ENCODE measurements at places on chromosomes 2 and 18.

DNA sequence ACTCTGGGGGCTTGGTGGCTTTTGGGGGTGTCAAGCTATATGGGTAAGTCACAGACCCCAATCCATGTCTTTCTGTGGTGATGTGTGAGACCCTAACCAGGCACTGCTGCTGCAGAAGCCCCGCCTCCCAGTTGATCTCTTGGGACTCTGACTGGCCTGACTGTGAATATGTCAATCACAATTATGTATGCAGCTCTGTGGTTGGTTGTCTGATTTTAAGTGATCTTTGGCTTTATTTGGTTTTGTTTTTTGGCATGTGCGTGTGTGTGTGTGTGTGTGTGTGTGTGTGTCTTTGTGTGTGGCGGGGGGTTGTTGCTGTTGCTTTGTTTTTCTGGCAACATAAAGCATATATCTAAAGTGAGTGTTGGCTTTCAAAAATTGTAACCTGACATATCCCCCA is 78.5 kb upstream of the GLS start:
- DNase-seq, result no peak

DNA sequence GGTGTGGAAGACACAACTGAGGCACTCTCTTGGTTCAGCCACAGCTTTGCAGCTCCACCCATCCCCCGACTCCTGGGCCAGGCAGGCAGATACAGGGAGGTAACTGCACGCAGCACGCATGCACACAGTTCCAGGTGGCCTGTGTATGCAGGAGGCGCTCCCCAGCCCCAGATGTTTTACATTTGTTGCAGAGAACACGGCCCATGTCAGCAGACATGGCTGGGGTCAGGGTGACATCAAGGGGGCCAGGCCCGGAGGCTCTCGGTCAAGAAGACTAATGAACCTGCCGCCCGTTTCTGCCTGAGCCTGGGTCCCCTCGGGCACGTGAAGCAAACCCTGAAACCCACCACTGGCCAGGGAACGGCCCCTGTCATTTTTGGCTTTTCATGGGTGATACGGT is 57.3 kb downstream of the TWIST2 start:
- no peak for DNase-seq

GRCh38 chr2:100350661-100351185 is 28.4 kb upstream of the LONRF2 start:
- DNase-seq, result no peak

GRCh38 chr18:52815651-52816050 is 475.7 kb downstream of the DCC start:
- DNase-seq, result no peak

- peak; percentile 54 for DNase-seq
These were observed 21.4 kb downstream of the MGAT5 start for GRCh38 chr2:134275058-134275862.

DNA sequence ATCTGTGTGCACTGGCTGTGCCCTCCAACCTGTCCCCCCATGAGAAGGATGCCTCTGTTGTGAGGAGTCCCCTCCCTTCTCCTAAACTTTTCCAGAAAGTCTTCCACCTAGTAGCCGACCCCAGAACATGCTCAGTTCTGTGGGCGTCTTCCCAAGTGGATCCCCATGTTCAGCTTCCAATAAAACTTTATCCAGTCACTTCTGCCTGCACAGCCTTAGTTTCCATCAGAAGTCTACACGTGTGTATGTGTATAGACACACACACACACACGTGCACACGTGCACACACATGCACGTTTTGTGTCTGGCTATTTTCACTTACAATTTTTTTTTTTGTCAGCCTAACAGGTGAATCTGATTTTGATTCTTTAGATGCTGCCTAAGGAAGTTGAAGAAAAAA is 115.1 kb downstream of the RTP5 start:
- no peak for DNase-seq

- no peak for DNase-seq
These were observed 105.7 kb downstream of the USP40 start for GRCh38 chr2:233460726-233461441.

- no peak for DNase-seq
These were observed 31.5 kb upstream of the NCKAP5 start for GRCh38 chr2:133599811-133600210.

GRCh38 chr2:239399433-239399920 is 1.3 kb downstream of the HDAC4 start:
- DNase-seq, result no peak

DNA sequence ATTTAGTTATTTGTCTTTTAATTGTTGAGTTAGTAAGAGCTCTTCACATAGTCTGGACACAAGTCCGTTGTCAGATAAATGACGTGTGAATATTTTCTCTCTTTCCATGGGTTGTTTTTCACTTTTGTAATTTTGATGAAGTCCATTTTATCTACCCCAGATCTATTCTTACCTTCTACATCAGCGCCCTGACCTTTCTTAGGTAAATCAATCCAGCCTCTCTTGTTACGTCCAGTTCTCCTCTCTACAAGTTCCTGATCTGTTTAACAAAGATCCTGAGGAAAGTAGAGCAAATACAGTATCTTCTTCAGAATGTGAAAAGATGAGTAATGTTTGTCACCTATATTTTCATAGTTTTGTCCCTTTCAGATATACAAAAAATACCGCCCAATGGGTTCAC is 66.9 kb downstream of the MOGAT1 start:
- no peak for DNase-seq

- no peak for DNase-seq
These were observed 349.9 kb upstream of the MEIS1 start for GRCh38 chr2:66084948-66085590.

- DNase-seq, result no peak
These were observed 429.7 kb upstream of the SPHKAP start for GRCh38 chr2:228611171-228611570.

GRCh38 chr2:19767899-19768298 is 133.9 kb downstream of the TTC32 start:
- DNase-seq, result no peak

GRCh38 chr18:66895631-66896030 is 291.7 kb upstream of the CDH19 start:
- DNase-seq, result no peak

DNA sequence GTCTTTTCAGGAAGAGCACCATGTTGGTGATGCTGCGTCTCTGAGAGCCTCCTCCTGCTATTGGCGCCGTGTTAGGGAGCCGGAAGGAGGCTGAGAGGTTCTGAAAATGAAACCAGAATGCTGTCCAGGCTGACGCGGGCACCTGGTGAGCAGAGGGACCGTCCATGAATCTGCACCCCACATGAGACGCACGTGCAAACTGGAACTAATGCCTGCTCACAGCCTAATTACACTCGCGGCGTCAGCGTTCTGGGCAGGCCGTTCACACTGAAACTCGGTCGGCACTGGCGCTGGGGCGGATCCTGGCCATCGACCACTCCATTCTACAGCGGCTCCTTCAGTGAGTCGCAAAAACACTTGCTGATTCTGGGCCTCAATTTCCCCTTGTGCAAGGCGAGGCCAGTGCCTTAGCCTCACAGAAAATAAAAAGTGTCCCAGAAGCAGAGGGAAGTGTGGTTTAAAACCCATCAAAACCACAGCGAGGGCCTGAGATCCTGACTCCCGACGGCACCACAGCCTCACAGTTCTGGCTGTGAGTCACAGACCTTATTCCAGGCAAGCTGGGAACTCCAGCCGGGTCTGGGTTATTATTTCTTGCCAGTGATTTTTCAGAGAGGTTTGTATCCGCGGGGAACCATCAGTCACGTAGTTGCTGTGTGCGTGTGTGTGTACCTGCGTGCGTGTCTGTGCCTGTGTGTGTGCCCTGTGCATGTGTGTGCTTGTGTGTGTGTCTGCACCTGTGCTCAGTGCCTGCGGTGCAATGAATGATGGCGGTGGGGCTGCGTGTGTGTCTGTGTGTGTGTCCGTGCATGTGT is 49.1 kb upstream of the CTDP1 start:
- no peak for DNase-seq

GRCh38 chr18:74791501-74792194 is 194.0 kb downstream of the ZNF407 start:
- no peak for DNase-seq

- no peak for DNase-seq
These were observed 9.6 kb upstream of the HOXD1 start for GRCh38 chr2:176178757-176179295.

DNA sequence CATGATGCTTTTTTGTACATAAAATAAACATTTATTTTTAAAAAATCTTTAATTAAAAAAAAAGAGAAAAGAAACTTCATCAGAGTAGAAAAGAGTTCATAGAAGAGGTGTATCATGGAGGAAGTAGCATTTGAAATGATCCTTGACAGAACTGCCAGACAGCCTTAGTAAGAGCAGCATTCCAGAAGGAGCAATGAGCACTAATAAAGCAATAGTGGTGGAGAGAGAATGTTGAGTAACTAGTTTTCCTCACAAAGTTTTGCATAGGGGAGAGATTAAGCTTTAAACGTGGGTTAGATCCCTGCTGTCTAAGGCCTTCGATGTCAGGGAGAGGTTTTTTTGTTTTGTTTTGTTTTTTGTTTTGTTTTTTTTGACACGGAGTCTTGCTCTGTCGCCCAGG is 29.8 kb upstream of the METTL21A start:
- no peak for DNase-seq

GRCh38 chr18:46427216-46427995 is 229.6 kb downstream of the LOXHD1 start:
- no peak for DNase-seq

GRCh38 chr2:79950526-79950925 is 354.0 kb downstream of the LRRTM1 start:
- DNase-seq, result no peak

- no peak for DNase-seq
These were observed 35.7 kb downstream of the STK39 start for GRCh38 chr2:168211664-168212163.

DNA sequence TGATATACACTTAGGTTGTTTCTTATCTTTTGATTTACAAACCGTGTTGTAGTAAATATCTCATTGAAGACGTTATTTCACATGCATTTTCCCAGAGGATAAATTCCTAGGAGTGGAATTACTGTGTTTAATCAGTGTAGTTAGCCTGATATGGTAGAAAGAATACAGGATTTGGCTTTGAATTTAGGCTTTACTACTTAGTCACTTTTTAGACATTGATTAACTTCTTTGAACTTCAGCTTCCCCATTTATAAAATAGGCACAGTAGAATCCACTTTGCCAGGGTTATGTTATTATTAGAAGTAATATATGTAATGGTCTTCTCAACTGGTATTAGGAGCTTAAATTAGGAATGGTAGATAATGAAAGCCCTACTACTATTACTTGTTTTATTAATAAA is 27.4 kb downstream of the PSMD14 start:
- DNase-seq, result no peak

DNA sequence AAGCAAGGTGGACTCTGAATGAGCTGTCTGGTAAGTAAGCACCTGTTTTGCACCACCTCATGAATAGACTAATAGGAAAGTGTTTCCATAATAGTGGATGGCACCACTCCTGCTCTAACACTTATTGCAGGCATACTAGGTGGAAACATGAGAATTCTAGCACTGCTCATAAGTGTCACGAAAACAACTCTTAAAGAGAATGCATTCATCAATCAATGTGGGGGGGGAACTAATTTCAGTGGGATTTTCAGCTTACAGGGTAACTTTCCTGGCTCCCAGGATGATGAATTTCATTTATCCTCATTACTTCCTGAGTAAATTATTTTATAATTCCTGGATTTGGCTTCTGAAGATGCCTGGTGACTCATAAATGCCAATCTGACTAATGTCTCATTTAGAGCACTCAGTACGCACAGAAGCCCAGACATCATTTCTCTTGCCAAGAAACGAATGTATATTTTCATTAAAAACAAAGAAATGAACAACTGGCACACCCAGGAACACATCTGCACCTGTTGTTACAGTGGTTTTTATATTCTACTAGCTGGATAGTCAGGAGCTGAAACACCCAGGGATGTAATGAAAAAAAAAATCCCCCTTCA is 129.6 kb downstream of the PID1 start:
- no peak for DNase-seq

DNA sequence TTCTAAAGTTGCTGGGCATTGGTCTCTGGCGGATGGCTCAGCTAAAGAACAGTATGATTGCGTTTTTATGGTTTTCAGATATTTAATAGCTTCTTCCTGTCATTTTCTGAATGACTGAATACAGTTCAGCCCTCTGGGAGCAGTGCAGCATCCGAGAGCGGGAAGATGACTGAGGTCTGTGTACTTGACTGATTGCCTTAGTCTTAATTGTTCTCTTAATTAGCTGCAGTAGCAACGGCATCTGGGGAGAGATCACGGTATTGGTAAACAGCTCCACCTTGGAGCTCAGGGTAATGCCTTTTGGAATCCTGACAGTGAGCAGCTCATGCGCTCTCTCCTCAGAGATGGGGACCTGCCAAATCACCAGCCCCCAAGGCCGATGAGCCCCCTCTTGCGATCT is 481.4 kb upstream of the SPRED2 start:
- no peak for DNase-seq

DNA sequence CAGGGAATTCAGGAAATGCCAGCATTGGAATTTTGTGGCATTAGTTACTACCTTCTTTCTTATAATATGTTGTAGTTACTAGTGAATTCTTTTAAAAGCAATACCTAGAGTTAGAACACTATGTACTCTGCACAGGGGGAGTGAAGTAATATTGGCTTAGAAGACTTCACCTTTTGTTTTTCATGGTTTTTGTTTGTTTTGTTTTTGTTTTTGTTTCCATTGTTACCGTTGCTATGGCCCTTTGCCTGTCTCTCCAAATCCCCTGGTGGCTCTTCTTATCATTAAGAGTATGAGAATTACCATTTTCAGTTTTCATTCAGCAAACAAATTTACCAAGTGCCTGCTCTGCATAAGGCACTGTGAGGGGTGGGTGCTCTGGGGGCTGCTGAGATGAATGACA is 160.1 kb downstream of the HAUS1 start:
- no peak for DNase-seq

- DNase-seq, result no peak
These were observed 132.1 kb downstream of the MBP start for GRCh38 chr18:77000527-77000926.

Data from activated B cell treated with CpG ODN at 0.5 μM for 24 hours (primary cell).